ENCODE measurements at places on chromosomes 6 and 20. TPM values are rescaled to one million over a fixed set of nuclear protein-coding genes. Genes with fewer than 3 reads are reported as not detected.

OOEP gene
- not detected for total RNA-seq

PSORS1C1 gene
- not detected for total RNA-seq

DEFB124 gene
- not detected for total RNA-seq

PCK1 gene
- total RNA-seq = 4.7 TPM

SYTL3 gene
- total RNA-seq = 2.2 TPM

EFCAB8 gene
- total RNA-seq = 0.07 TPM

BPIFB1 gene
- total RNA-seq = 1.8 TPM

PERP gene
- total RNA-seq = 293 TPM

BNIP5 gene
- 2.1 TPM for total RNA-seq

NKX2-4 gene
- total RNA-seq = not detected

PRDM13 gene
- not detected for total RNA-seq

NRM gene
- 21.8 TPM for total RNA-seq

BHLHE23 gene
- not detected for total RNA-seq

C6orf52 gene
- 3.7 TPM for total RNA-seq

DNA sequence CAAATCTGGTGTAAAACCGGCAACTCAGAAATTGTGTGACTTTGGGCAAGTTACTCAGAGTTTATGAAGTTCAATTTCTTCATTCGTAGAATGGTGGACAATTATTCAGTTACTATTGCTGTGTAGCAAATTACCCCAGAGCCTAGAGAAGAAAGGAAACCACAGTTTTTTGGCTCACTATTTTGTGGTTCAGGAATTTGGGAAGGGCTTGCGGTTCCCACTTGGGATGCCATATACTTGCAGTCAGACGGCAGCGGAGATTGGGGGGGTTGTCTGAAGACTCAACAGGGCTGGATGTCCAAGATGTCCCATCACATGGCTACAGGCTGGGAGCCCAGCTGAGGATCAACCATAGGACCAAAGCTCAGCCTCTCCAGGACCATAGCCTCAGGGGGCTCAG, 108.1 kb downstream of the PCSK2 start:
- peaks cover 5% of the 10 kb centered on the region for H3K27me3 ChIP-seq
- H3K4me3 ChIP-seq = no peak overlapping the region
- peaks cover 12% of the 10 kb centered on the region for H3K4me1 ChIP-seq
- DNase-seq = no peak
- no peak overlapping the region for H3K27ac ChIP-seq

DNA sequence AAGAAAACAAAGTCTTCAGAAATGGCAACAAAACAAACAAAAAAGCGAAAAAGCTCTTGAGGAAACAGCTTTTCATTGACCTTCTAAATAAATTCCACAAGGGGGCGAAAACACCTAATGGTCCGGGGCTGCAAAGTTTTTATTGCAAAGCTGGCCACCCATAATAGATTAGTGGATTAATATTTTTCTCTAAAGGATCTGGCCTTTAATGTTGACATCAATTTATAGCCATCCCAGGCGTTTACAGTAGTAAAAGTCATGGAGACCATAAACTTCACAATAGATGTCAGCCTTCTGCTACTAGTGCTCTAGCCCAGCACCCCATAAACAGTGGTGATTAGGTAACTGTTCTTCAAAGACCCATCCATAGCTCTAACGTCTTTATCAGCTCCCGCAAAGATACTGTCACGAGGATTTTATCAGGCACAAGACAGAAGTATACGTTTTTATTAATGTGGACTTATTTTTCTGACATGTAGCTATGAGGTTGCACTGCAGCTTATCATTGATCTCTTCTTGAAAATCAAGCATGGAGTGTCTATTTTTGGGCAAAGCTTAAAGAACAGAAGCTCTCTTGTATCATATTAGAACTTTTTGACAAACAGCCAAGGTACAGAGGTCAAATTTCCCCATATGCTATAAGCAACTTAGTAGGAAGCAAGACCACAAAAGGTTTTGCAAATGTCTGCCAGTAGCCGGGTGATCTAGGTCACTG, 4.7 kb downstream of the CITED2 start:
- H3K4me3 ChIP-seq = peak overlapping the region; percentile 100
- peaks cover 4% of the 10 kb centered on the region for H3K27me3 ChIP-seq
- H3K27ac ChIP-seq = peak overlapping the region; percentile 63
- DNase-seq = no peak
- H3K36me3 ChIP-seq = peaks cover 23% of the 10 kb centered on the region
- H3K4me1 ChIP-seq = peaks cover 47% of the 10 kb centered on the region

DNA sequence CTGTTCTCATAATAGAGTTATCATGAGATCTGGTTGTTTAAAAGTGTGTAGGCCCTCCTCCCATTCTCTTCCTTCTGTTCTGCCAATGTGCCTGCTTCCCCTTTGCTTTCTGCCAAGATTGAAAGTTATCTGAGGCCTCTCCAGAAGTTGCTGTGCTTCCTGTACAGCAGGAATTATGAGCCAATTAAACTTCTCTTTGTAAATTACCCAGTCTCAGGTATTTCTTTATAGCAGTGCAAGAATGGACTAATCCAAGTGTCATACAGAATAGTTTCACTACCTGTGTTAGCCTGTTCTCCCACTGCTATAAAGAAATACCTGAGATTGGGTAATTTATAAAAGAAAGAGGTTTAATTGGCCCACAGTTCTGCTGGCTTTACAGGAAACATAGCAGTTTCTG, 100.0 kb downstream of the CD24 start:
- no peak for DNase-seq
- no peaks in the 10 kb centered on the region for H3K27me3 ChIP-seq
- no peak overlapping the region for H3K27ac ChIP-seq
- H3K4me3 ChIP-seq = no peak overlapping the region
- H3K4me1 ChIP-seq = peaks cover 33% of the 10 kb centered on the region

GRCh38 chr6:34592208-34592952, 36.3 kb upstream of the SPDEF start:
- no peak overlapping the region for H3K27ac ChIP-seq
- no peaks in the 10 kb centered on the region for H3K36me3 ChIP-seq
- H3K4me1 ChIP-seq = no peaks in the 10 kb centered on the region
- H3K4me3 ChIP-seq = no peak overlapping the region
- DNase-seq = no peak

DNA sequence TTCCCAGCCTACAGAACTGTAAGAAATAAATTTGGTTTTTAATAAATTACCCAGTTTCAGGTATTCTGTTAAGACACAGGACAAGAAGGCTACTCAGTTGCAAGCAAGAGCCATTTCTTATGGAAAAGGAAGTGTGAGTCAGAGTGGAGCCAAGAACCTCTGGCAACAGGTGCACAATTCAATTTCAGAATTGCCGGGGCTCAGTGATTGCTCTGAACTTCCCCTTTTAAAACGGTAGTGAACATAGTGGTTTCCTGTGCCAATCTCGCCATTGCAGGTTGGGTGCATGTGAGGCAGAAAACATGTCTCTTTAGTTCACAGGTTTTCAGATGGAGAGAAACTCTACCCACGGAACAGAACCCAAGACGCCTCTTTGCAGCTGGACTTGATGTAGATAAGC, 16.4 kb downstream of the PIGT start:
- no peak for DNase-seq
- H3K27ac ChIP-seq = no peak overlapping the region
- no peak overlapping the region for H3K4me3 ChIP-seq

DNA sequence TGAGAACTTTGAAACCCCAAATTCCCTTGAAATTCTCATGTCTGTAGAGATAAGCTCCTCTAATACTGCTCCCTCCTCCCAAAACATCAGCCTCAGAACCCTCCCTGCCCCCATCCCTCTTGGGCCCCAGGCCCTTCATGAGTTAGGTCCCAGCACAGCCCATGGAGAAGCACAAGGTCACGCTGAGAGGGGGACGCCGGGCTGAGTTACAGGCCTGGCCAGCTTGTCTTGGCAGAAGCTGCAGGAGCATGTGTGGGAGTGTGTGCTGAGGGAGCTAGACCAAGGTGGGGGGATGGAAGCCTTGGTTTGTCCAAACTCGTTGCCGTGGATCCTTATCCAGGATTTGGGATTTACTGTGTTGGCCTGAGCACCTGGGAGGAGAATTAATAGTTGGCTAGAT, 8.5 kb upstream of the PTCRA start:
- H3K36me3 ChIP-seq = no peaks in the 10 kb centered on the region
- H3K4me1 ChIP-seq = peaks cover 11% of the 10 kb centered on the region
- no peak overlapping the region for H3K4me3 ChIP-seq
- H3K27me3 ChIP-seq = peaks cover 4% of the 10 kb centered on the region
- DNase-seq = no peak

- no peaks in the 10 kb centered on the region for H3K36me3 ChIP-seq
- H3K27ac ChIP-seq = no peak overlapping the region
- DNase-seq = peak; percentile 6
- no peak overlapping the region for H3K4me3 ChIP-seq
These were observed 12.3 kb upstream of the BLCAP start for GRCh38 chr20:37540001-37540400.

- H3K4me1 ChIP-seq = peaks cover 31% of the 10 kb centered on the region
- H3K4me3 ChIP-seq = no peak overlapping the region
- DNase-seq = no peak
- no peaks in the 10 kb centered on the region for H3K36me3 ChIP-seq
- H3K27me3 ChIP-seq = no peaks in the 10 kb centered on the region
These were observed 112.4 kb upstream of the ZNF217 start for GRCh38 chr20:53706008-53706465.

GRCh38 chr20:62368976-62369814, 2.1 kb upstream of the LAMA5 start:
- peak overlapping the region; percentile 75 for H3K27ac ChIP-seq
- DNase-seq = no peak
- no peaks in the 10 kb centered on the region for H3K36me3 ChIP-seq
- H3K27me3 ChIP-seq = no peaks in the 10 kb centered on the region
- peak overlapping the region; percentile 77 for H3K4me3 ChIP-seq
- peaks cover 9% of the 10 kb centered on the region for H3K4me1 ChIP-seq

DNA sequence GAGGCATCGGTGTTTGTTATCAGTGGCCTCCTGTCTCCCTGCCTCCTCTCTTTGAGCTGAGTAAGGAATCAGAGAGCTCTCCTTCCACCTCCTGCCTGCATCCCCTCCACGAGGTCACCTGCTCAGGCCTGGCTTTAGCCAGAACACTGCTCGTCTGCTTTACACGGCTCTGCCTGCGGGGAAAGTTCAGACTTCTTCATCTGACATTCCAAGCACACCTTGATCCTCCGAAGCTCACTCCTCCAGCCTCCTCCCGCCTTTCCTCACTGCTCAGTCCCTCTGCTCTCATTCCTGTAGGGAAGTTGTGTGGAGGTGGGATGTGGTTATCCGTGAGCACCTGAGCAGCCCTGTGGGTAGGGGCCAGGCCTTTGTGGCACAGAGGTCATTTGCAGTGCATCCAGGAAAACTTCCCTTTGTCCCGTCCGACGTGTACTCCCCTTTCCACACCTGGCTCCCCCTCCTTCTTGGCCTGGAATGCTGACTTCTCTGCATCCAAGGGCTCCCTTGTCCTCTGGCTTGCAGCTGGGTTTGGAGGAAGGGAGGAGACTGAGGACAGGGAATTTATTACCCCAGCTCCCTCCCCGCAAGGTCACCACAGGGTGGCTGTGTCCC, 12.8 kb upstream of the CCDC167 start:
- H3K36me3 ChIP-seq = no peaks in the 10 kb centered on the region
- DNase-seq = no peak
- no peak overlapping the region for H3K27ac ChIP-seq
- H3K27me3 ChIP-seq = peaks cover 43% of the 10 kb centered on the region

- H3K27ac ChIP-seq = no peak overlapping the region
- no peaks in the 10 kb centered on the region for H3K4me1 ChIP-seq
- no peak for DNase-seq
These were observed 115.9 kb upstream of the BCLAF1 start for GRCh38 chr6:136405420-136406029.

DNA sequence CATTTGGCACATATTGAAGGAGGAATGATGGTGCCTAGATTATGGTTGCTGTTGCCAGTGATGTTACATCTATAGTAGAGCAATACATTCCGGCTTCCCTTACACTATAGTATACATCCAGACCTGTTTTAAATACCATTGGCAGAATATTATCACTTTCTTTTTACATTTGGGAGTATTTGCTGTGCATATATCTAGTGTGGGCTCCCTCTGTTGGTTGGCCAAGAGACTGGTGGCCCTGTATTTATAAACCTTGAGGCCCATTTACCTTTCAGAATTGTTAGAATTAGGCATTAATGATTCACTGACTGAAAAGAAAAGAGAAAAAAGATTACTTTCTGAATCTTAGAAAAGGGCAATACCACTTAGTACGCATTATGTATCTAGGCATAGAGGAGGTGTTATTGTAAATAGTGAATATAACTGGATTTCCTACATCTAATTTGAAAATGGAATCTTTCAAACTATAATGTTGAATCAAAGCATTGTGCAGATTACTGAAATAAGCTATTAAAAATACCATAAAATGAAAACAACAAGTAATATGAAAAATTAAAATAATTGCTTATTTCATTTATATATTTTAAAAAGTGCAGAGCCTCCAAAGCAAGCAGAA, 628.8 kb upstream of the MAN1A1 start:
- H3K4me3 ChIP-seq = no peak overlapping the region
- peaks cover 4% of the 10 kb centered on the region for H3K4me1 ChIP-seq
- DNase-seq = no peak
- no peaks in the 10 kb centered on the region for H3K27me3 ChIP-seq

DNA sequence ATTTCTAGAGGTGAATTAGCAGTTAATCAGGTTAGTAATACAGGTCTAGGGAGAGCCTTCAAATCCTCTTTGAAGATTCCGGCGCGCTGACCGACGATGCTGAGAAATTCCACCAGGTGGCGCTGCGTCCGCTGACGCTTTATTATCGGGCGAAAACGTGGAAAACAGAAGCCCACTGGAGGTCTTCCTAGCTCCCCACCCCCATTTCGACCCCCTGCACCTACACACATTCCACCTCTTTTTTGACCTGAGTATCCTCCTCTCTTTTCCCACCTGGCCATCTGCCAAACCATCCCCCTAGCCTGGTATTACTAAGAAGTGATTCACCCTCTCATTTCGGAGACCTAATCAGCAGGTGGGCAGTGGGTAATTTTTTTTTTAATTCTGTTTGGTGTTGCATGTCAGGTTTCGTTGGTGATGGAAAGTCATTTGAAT, 65.4 kb upstream of the RIN2 start:
- H3K4me3 ChIP-seq = peak overlapping the region; percentile 37
- H3K27ac ChIP-seq = peak overlapping the region; percentile 53
- H3K4me1 ChIP-seq = peaks cover 27% of the 10 kb centered on the region
- H3K27me3 ChIP-seq = no peaks in the 10 kb centered on the region
- peaks cover 6% of the 10 kb centered on the region for H3K36me3 ChIP-seq
- DNase-seq = peak; percentile 74

DNA sequence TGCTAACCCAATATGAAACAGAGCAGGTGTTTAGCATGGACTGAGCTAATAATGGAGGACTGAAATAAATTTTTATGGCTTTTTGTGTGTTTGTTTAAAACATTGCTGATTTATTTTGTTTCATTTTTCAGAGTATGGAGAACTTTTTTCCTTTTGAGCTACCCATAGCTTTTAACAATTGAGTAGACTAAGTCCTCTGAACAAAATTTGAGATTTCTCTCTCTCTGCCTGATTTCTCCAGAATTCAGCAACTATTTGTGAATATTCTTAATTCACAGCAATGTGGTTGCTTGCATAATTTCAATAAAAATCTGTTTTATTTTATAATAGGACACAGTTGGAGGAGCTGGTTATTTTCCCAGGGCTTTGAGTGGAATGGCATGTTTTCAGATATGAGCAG, 103.7 kb downstream of the TPBG start:
- peaks cover 2% of the 10 kb centered on the region for H3K27me3 ChIP-seq
- no peak overlapping the region for H3K27ac ChIP-seq
- H3K36me3 ChIP-seq = no peaks in the 10 kb centered on the region
- H3K4me1 ChIP-seq = no peaks in the 10 kb centered on the region

- DNase-seq = no peak
- no peaks in the 10 kb centered on the region for H3K36me3 ChIP-seq
- H3K4me3 ChIP-seq = no peak overlapping the region
- H3K27ac ChIP-seq = no peak overlapping the region
- no peaks in the 10 kb centered on the region for H3K27me3 ChIP-seq
- H3K4me1 ChIP-seq = no peaks in the 10 kb centered on the region
These were observed 670.6 kb downstream of the CD109 start for GRCh38 chr6:74366634-74367033.

- peak; percentile 79 for DNase-seq
- peaks cover 5% of the 10 kb centered on the region for H3K4me1 ChIP-seq
- no peak overlapping the region for H3K4me3 ChIP-seq
These were observed 43.9 kb upstream of the FAM135A start for GRCh38 chr6:70369332-70369950.
